ENCODE measurements at places on chromosomes 7 and 10.
A peak's percentile ranks its signal among the peaks of the same experiment; 100 is the strongest.

DNA sequence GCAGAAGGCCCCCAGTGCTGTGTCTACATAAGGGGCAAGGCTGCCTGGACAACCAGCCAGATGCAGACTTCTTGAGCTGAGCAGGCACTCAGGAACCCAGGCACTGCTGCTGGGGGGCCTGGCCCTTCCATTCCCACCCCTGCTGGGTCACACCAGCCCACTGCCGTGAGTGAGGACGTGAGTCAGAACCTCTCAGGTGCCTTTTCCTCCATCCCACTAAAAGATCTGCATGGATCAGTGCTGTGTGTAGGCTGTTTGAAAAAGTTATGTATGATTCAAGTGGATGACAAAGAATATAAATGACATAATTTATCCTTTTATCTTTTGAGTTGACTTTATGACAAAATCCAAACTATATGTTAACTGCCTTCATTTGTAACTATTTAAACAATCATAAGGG, 499.3 kb downstream of the INHBA start:
- DNase-seq: no peak

DNA sequence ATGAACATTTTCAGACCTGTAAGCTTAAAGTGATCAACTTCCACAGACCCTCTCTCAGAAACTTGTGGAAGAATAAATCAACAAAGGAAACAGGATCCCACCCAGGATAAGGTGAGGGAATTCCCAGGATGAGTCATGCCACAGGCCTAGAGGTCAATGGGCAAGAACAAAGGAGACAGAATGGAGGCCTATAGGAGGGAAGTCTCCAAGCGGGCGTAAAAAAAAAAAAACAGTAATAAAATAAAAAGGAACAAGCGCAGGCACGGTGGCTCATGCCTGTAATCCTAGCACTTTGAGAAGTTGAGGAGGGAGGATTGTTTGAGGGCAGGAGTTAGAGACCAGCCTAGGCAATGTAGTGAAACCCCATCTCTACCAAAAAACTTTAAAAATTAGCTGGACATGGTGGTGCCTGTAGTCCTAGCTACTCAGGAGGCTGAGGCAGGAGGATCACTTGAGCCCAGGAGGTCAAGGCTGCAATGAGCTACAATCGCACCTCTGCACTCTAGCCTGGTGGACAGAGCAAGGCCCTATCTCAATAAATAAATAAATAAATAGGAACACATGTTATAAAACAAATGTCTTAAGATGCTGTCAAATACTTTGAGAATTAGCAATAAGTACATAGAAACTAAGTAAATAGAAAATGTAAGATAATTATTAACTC, 8.4 kb downstream of the SORBS1 start:
- no peak for DNase-seq

- DNase-seq: no peak
These were observed 16.0 kb downstream of the MRPS33 start for GRCh38 chr7:140998715-140999114.

DNA sequence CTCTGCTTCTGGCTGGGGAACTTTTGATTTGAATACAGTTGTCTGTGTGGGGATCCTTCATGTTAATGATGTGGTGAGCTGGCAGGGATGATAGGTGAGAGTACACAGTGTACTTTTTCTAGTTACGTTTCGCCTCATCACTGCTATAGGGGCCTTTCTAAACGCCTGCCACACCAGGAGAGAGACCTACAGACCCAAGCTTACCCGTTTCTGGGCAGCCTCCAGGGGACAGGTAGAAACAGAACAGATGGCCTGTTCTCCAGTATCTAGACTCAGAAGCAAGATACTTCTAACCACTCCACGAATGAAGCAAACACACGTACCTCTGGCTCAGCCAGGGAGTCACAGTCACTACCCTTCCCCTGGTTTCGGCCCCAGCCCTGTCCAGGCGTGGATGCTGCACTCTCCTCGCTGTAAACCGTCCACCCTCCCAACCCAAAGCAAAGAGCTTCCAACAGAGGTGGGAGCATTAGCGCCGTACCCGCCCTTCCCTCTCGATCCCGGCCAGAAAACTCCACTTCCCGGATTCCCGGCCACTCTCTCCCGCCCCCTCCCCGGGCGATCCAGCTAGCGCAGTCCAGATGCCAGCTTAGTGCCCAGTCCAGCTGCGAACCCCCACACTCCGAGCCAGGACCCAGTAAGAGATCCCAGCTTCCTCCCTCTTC, 1.2 kb downstream of the CCDC6 start:
- peak; percentile 67 for DNase-seq

GRCh38 chr7:51472873-51473272, 156.3 kb upstream of the COBL start:
- no peak for DNase-seq

DNA sequence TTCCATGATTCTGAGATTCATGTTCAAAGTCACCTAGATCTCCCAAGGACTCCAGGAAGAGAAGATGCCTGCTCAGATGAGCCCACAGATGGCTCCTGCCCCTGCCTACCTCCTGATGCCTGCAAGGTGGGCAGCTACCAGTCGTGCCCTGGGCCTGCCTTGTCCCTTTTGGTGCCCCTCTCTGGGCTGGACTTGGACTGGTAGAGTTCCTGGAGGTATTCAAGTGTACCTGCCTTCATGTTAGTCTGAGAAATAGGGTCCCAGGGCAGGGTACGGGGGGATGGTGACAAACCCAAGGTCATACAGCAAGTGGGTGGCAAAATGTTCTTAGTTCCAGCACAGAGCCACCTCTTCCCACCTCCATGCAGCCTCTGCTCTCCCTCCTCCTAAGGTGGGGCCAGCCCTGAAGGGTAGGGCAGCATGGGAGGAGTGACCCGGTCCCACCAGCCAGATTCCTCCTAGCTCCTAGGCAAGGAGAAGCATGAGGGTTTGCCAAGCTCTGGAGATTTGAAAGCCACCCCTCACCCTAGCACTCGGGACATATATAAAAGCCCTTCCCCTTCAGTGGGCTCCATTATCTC, 80.8 kb upstream of the UNC5B start:
- no peak for DNase-seq

DNA sequence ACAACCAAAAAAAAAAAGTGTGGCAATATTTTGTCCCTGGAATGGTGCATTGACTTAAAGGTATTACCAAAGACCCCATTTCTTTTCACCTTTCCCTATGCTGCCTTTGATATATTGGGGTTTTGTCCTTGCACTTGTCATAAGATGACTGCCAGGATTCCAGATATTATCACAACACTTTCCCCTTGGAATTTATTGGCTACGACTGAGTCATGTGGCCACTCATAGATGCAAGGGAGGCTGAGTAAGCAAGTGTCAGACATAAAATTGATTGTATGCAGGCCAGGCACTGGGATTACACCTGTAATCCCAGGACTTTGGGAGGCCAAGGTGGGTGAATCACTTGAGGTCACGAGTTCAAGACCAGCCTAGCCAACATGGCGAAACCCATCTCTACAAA, 83.6 kb downstream of the PPP1R3C start:
- DNase-seq: no peak

GRCh38 chr10:62763155-62763554, 41.4 kb upstream of the ADO start:
- DNase-seq: no peak

- DNase-seq: peak; percentile 74
These were observed at the start of gene SPOCK2 for GRCh38 chr10:72087969-72088888. Gene SPOCK2 (minus strand): TSS chr10:72088551. CDS start chr10:72088328, 223 bp downstream.

DNA sequence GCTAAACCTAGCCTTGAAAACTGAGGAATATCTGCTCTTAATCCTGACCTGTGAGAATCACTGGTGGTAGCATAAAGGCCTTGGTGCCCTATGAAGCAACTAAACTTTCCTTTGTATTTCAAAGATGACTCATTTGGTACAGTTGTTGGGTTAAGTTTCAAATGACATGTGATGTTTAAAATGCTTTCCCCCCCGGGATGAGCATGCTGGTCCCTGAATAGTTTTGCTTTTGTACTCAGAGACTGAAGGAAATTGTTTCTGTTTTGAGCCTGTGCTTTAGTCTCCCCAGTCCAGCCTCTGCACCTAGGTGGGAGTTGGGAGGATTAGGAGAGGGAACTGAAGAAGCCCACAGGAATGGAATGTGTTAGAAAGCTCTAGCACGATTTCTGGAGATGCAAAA, 258.9 kb upstream of the NPY start:
- no peak for DNase-seq

DNA sequence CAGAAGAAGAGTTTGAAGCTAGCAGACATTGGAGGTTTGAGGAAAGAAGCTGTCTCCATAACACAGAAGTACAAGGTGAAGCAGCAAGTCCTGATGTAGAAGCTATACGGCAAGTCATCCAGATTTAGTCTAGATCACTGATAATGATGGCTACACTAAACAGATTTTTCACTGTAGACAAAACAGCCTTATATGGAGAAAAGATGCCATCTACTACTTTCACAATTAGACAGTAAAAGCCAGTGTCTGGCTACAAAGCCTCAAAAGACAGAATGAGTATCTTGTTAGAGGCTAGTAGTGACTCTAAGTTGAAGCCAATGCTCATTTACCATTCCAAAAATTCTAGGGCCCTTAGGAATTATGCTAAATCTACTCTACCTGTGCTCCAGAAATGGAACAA, 85.1 kb downstream of the SNX13 start:
- DNase-seq: no peak

GRCh38 chr7:112708236-112708635, 82.0 kb downstream of the TMEM168 start:
- no peak for DNase-seq

- no peak for DNase-seq
These were observed 35.1 kb downstream of the RCC1L start for GRCh38 chr7:75038508-75038907.

- DNase-seq: no peak
These were observed 117.4 kb upstream of the POM121L12 start for GRCh38 chr7:52917982-52918578.

GRCh38 chr10:96588060-96588554, 1.3 kb upstream of the TM9SF3 start:
- no peak for DNase-seq

GRCh38 chr7:67916571-67917436, 920.2 kb downstream of the TYW1 start:
- no peak for DNase-seq

DNA sequence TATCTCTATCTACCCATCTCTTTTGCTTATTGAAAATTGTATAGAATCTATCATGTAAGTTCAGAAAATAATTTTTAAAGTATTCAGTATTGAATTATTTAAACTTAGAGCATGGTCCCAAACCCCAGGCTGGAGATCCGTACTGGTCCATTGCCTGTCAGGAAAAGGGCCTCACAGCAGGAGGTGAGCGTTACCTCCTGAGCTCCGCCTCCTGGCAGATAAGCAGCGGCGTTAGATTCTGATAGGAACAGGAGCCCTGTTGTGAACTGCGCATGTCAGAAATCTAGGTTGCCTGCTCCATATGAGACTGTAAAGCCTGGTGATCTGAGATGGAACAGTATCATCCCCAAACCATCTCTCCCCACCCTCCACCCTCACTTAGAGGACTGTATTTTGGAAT, 266.0 kb upstream of the CNTNAP2 start:
- DNase-seq: no peak
